ENCODE measurements at places on chromosomes 6 and 20.

- no peak for DNase-seq
Observed at GRCh38 chr6:168709991-168710390, 269.0 kb downstream of the SMOC2 start.

DNA sequence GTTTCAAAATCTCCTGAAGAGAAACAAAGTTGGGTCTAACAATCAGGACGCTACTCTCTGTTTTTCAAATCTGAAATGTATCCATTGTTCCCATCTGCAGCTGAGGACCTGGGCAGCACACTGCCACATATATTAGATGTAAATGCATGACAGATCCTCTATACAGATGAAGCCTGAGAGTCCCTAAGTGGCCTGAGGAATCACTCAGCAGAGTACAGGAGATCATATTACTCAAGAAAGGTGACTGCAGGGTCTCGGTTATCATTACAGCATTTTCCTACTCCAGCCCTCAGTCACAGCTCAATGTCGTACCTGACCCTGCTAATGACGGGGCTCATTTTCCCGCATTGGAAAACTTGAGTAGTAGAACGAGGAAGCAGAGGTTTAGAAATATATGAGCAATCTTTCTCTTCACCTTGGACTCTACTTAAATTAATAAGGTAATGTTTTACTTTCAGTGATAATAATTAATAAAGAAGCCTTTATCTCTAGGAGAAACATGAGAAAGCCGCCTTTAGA, 256.2 kb upstream of the IRAK1BP1 start:
- DNase-seq, result no peak

GRCh38 chr6:67811239-67812037, 823.6 kb upstream of the ADGRB3 start:
- no peak for DNase-seq

DNA sequence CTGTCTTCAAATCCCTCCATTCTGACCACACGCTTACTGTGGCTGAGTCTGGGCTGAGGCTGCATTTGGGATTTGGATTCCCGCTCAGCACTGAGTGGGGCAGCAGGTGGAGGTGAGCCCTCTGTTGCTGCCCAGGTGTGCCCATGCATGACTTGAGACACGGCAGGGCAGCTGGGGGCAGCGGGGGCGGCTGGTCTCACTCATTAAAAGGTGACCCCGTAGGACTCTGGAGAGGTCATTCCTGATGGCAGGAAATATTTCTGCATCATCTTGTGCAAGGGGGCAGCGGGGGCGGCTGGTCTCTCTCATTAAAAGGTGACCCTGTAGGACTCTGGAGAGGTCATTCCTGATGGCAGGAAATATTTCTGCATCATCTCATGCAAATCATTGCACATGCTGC, 49.8 kb downstream of the SMOC2 start:
- DNase-seq, result no peak

DNA sequence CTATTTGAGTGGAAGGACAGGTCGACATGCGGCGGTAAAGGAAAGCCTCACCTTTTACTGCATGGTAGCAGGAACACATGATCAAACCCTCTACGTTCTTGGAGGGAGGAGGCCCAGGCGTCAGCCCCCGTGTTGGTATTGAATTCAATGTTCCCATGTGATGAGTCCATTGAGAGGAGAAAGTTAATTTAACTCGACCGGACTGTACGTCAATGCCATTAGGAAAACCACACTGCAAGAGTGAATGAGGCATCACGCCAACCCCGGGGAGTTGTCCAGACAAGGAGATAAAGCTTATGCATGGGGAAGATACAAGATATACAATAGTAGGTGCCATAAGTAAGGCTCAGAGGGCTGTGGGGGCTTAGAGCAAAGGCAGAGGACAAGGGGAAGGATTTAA, 213.9 kb upstream of the ECI2 start:
- DNase-seq, result no peak

DNA sequence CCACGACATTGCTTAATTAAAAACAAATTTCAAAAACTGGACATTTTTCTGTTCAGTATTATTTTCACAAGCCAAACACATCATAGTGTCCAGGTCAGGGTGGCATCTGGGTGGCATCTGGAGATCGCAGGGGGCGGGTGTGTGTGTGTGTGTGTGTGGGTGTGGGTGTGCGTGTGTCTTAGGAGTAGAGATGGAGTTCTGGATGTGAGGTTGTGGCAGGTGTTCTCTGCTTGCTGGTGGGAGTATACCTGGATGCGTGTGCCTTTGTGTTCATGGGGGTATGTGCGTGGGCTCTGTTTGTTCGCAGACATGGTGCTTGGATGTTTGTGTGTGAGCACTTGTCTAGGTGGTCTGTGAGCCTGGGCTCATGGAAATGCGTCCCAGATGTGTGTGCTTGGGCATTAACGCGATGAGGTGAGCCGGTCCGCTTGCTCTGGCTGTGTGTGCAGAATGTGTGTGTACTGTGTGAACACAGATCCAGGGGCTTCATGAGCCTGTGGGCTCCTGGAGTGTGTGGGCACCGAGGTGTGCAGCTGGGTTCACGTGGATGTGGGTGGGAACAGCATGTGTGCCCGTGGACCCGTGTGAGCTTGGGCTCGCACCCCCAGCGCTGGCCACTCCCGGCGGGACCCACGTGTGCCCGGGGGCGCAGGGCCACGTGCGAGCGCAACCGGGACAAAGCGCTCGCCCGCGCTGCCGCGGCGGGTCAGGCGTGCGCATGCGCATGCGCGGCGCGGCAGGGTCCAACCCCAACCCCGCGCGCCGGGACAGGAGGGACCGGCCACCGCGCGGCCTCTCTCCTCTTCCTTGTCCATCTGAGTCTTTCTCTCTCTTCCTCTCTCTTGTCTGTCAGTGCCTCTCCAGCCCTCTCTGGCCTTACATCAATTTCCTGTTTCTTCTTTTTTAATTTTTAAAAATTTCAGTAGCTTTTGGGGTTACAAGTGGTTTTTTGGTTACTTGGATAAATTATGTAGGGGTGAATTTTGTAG, 60.4 kb downstream of the SRC start:
- DNase-seq, result no peak
